ENCODE measurements at places on chromosomes 2 and 18. TPM values are rescaled to one million over a fixed set of nuclear protein-coding genes. Genes with fewer than 3 reads are reported as not detected.

DNA sequence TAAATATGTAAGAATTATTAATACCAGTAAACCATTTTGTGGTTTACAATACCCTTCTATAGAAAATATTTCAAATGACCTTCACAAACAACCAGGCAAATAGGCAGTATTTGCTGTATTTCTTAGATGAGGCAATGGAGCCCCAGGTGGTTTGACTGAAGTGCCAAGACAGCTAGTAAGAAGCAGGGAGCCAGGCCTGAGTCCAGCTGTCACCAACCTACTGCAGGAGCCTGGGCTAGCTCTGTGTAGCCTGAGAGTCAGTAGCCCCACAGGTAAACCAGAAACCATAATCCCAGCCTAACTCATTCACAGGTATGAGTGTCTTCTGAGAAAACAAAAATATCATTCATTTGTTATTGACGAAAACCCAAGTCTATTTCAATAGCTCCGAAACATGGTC is 45.6 kb downstream of the TRIB2 start:
- no peak for DNase-seq

CD207 gene
- not detected for total RNA-seq

GRCh38 chr2:101442667-101443061 is 32.2 kb downstream of the RFX8 start:
- no peak for DNase-seq

GRCh38 chr2:63408530-63408929 is 179.7 kb downstream of the WDPCP start:
- no peak for DNase-seq

DNA sequence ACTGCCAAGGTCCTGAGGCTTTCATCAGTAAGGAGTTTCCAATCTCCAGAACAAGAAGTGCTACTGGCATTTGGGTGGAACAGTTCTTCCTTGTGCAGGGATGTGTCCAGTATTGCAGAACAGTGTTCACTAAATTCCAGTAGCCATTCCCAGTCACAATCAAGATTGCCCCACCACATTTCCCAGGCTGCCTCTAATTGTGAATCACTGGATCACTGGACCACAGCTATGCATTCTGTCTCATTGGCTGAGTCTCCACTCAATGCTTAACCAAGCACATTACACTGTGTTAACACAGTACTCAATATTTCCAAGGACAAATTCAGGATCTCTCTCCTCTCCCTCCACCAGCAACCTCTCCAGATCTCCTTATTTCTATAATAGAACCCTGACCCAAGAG is 160.2 kb upstream of the CCDC150 start:
- DNase-seq: no peak

DNA sequence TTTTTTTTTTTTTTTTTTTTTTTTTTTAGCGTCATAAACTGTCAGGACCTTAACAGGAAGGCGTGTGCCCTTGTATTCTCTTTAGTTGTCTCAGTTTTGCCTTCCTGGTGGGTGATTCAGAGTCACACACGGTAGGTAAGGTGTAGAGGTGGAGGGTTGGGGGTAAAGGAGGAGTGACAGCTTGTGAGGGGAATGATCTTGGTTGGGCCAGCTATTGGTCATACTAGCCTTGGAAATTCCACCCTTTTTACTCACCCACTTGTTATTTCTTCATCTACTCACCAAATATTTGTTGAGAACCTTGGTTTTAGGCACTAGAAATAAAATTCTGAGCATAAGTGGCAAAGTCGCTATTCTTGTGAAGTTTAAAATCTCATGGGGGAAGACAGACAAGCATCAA is 22.2 kb downstream of the SMIM21 start:
- no peak for DNase-seq

All from activated T-helper 1 cell treated with anti-CD3 and anti-CD28 coated beads, Interleukin-12 subunit alpha, Interleukin-12 subunit beta, Interleukin-2, Interleukin-4 antibody, amounts not matched to agents 30 ng/mL and 10 ng/mL and 1 ng/mL, durations not matched to agents 14 hours and 24 hours and 36 hours (primary cell).